Stimulated activated CD4-positive, alpha-beta T cell treated with anti-CD3 and anti-CD28 coated beads, TNF-alpha, amount 100 ng/mL, for 48 hours (primary cell): ENCODE measurements at places on chromosomes 7 and 10.
A peak's percentile ranks its signal among the peaks of the same experiment; 100 is the strongest.

GRCh38 chr7:64099656-64100531 is 54.7 kb downstream of the ZNF727 start:
- DNase-seq = no peak

DNA sequence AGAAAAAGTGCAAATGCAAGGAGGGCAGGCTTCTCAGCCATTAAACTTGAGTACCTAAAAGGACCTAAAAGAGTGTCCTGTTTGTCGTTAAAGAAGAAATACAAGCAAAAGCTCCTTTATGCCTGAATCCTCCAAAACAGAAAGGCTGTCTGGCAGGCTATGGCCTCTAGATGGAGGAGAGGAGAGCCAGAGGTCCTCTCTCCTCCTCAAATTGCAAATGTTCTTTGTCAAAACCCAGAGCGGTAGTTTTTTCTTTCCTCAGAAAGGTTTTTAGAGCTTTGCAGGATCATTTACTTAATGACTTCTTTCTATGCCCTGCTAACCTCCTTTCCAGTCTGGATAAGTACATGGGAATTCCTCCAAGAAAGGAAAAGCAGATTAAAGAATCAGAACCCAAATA is 1.9 kb upstream of the SORCS1 start:
- DNase-seq = no peak

- peak; percentile 75 for DNase-seq
Measured at GRCh38 chr10:102072673-102073527, 7.8 kb downstream of the HPS6 start.

DNA sequence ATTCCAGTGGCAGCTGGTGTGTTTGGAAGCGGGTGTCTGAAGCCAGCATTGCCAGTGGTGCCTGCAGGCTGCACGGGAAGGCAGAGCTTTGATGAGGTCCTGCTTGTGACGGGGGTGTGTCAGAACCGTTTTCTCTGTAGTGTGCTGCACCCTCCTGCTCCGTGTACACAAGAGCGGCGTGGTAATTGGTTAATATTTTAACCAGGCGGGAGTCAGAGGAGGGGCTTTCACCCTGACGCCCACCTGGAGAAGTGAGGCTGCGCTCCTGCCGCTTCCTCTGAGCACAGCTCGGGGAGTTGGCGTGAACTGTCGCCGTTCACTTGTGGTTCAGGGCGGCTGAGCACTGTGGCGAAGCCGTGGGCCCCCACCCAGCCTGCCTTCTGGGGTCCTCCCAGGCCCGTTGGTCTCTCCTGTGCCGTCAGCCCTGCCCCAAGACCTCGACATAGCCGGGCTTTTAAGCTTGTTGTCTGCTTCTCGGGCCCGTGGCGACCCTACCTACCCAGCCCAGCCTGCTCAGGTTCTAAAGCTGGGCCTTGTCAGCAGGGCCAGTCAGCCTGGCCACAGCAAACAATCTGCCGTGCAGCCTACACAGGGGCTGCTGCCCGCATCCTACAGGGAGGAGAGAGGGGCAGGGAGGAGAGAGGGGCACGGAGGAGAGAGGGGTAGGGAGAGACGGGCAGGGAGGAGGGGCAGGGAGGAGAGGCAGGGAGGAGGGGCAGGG is 11.6 kb downstream of the NKX6-2 start:
- DNase-seq = no peak

GRCh38 chr10:71708301-71708703 is 11.3 kb downstream of the C10orf105 start:
- DNase-seq = peak; percentile 43

DNA sequence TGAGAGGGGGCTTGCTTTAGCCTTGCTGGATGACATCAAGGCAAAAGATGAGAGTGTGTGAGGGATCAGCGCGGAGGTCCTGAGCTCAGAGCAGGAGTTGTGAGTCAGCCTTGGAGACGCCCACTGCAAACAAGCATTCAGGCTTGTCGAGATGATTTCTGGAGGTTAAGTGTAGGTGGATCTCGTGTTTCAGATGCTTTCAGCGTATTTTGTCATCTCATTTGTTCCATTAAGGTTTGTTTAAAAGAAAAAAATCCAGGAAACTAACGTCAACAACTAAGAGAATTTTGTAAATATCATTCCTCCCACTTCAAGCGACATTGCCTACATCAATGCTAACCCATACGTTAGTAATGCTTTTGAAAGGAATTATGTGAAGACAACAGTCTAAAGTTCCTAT is 715.4 kb upstream of the NRP1 start:
- peak; percentile 8 for DNase-seq

DNA sequence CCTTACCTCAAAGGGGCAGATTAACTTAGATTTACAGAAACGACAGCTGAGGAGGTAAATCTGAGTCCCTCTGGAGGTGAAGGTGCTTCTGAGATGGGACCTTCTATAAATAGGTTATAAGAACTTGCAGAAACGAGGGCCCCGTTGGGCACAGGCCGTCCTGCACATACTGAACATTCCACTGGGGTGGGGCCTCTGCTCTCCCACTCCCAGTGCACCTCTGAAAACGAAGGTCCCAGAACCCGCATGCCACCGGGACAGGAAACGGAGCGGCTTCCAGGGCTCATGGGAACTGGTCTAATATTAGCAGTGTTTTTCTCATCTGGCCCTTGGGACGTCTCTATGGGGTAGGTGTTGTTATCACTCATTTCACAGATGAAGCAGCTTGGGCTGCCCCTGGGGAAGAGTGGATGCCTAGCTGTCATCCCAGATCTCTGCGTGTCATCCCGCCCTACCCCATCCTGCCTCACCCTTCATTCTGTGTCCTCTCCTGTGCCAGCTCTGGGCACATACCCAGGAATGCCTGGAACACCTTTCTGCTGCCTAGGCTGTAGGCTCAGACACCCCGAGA is 19.6 kb downstream of the C10orf62 start:
- no peak for DNase-seq

- DNase-seq = peak; percentile 63
Measured at GRCh38 chr10:44878706-44879530, 32.2 kb upstream of the TMEM72 start.

DNA sequence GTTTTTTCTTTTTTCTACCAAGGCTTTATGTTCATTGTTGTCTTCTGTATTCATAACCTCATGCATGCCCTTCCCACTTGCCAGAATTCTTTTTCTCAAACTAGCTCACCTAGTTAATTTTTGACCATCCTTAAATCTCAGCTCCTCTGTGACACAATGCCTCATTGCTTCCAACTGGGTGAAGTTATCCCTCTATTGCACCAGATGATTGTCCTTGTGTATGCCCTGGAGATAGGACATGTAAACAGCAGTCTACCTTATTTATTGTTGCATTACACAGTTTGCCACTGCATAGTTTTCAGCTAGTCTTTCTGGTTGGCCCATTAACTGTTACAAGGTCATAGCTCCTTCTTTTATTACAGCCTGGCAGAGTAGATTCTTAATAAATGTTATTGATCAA is 763.1 kb upstream of the COBL start:
- DNase-seq = no peak
